Endothelial cell (in vitro differentiated cells): ENCODE measurements at places on chromosomes 11 and 22.

DNA sequence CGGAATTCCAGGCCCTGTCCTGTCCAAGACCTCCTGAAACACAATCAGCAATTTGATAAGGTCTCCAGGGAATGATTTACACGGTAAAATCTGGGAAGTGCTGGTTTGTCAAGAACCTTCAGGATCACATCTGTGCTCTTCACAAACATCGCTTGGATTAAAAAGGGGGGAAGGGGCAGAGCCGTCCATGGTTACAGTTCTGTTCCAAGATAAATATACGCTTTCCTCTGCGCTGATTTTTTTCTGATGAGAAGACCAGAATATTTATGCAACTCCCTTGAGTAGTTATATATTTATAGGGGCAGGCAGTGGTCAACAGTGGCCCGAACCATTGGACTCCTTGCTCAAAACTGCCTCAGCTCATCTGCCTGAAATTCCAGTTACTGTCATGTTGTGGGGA is 9.2 kb upstream of the APOL5 start:
- H3K27me3 ChIP-seq = no peaks in the 10 kb centered on the region
- no peaks in the 10 kb centered on the region for H3K36me3 ChIP-seq
- no peak for DNase-seq
- H3K27ac ChIP-seq = no peak overlapping the region

GRCh38 chr22:20591660-20592310 is 84.4 kb downstream of the MED15 start:
- no peaks in the 10 kb centered on the region for H3K4me1 ChIP-seq
- no peak overlapping the region for H3K4me3 ChIP-seq
- no peaks in the 10 kb centered on the region for H3K36me3 ChIP-seq
- H3K27me3 ChIP-seq = peaks cover 4% of the 10 kb centered on the region

DNA sequence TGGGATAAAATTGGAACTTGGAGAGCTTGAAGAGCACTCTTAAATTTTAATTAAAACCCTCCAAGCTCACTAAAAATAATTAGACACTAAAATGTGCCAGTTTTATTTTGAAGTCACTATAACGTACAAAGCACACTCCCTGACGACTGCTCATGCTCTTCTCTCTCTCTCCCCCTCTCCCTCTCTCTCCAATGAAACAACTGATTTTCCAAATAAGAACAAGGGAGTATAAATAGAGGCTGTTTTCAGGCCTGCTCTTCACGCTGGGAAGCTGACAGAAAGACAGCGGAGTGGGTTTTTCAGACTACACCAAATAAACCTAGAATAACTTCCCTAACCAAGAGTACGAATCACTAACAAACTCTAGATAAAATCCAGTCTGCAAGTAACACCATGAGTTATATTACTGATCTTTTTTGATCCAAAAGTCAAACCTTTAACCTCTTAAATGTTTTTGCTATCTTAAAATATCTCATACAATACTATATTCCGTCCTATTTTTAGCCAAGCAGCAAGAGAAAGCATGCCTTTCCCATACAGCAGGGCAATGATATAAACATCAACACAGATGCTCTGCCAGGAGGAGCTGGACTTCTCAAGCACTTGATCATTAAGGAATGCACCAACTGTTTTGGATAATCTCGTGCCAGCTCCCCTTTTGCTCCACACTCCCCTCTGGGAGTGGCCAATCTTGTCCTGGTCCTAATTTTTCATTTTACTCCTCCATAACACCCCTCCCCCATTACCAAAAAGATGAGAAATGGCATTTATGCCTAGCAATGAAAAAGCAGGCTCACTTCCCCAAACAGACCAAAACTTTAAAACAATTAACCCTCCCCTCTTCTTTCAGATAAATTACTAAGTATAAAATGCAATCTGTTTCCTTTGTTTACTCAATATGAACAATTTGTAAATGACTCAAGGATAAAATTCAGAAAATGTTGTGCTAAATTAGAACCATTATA is 116.9 kb downstream of the SOX6 start:
- H3K36me3 ChIP-seq = no peaks in the 10 kb centered on the region
- DNase-seq = no peak
- H3K27ac ChIP-seq = no peak overlapping the region
- no peak overlapping the region for H3K4me3 ChIP-seq
- H3K27me3 ChIP-seq = no peaks in the 10 kb centered on the region

- peaks cover 28% of the 10 kb centered on the region for H3K4me1 ChIP-seq
- DNase-seq = peak; percentile 80
- H3K4me3 ChIP-seq = no peak overlapping the region
- H3K36me3 ChIP-seq = peaks cover 4% of the 10 kb centered on the region
- peaks cover 42% of the 10 kb centered on the region for H3K27me3 ChIP-seq
Observed at GRCh38 chr11:124865902-124866851, 945 bp downstream of the ROBO3 start.

GRCh38 chr11:78657968-78658839 is 83.5 kb upstream of the NARS2 start:
- no peak for DNase-seq
- no peaks in the 10 kb centered on the region for H3K36me3 ChIP-seq
- H3K4me3 ChIP-seq = no peak overlapping the region
- H3K4me1 ChIP-seq = peaks cover 3% of the 10 kb centered on the region
- H3K27ac ChIP-seq = no peak overlapping the region

DNA sequence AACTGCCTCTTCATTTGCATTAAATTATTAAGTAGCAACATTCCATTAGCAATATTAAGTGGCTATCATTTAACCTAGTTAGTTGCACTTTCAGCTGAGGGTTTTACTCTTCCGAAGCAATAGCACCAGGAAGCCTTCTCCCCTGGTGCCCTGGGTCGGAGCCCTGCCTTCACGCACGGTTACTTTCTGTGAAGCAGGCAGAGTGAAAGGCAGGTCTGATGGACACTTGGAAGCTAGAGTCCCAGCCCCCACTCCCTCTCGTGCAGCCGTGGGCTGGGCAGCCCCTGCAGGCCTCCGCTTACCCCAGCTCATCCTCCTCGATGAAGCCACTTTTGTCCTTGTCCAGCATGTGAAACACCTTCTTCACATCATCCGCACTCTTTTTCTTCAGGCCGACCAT is 2.0 kb downstream of the PVALB start:
- H3K36me3 ChIP-seq = no peaks in the 10 kb centered on the region
- H3K4me1 ChIP-seq = peaks cover 17% of the 10 kb centered on the region
- H3K27ac ChIP-seq = no peak overlapping the region
- H3K27me3 ChIP-seq = peaks cover 32% of the 10 kb centered on the region
- no peak for DNase-seq

GRCh38 chr22:24265734-24266133 is 4.9 kb upstream of the SPECC1L start:
- H3K36me3 ChIP-seq = no peaks in the 10 kb centered on the region
- H3K4me1 ChIP-seq = peaks cover 7% of the 10 kb centered on the region
- H3K27me3 ChIP-seq = no peaks in the 10 kb centered on the region
- H3K27ac ChIP-seq = no peak overlapping the region

DNA sequence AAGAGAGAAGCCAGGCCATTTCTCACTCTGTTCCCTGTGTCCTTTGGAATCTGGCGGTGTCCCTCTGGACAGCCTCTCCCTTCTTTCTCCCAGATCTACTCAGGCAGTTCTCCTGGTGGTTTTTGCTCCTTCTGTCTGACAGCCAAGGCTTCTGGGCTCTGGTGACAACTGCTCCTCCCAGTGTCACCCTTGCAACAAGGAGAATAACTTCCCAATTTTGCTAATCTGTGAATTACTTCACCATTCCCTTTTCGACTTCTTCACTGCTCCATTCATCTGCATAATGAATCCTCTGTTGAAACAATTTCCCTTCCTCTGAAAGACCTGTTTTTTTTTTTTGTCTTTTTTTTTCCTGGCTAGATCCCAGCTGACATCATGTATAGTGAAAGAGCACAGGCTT is 56.3 kb upstream of the PDE3B start:
- no peak for DNase-seq
- H3K27me3 ChIP-seq = peaks cover 3% of the 10 kb centered on the region
- no peak overlapping the region for H3K27ac ChIP-seq
- H3K36me3 ChIP-seq = peaks cover 8% of the 10 kb centered on the region
- H3K4me3 ChIP-seq = no peak overlapping the region
- H3K4me1 ChIP-seq = peaks cover 9% of the 10 kb centered on the region

DNA sequence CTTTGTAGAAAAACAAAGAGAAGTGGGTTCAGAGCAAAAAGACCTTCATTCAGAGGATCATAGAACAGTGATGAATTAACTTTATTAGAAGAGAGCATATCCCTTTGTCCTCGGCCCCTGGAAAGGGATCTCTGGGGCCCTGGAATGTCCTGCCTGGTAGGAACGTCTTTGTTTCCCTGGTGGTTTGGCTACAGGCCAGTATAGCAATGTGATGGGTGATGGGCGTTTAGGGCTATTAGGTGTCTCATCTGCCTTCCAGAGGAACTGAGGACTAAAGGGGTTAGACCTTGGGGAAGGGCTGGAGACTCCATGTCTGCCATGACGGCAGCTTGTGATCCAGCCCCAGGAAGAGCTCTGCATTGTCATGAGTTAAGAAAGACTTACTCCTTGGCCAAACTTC is 9.1 kb downstream of the APOL4 start:
- peaks cover 42% of the 10 kb centered on the region for H3K4me1 ChIP-seq
- H3K36me3 ChIP-seq = peaks cover 3% of the 10 kb centered on the region
- no peak overlapping the region for H3K4me3 ChIP-seq
- peaks cover 8% of the 10 kb centered on the region for H3K27me3 ChIP-seq

DNA sequence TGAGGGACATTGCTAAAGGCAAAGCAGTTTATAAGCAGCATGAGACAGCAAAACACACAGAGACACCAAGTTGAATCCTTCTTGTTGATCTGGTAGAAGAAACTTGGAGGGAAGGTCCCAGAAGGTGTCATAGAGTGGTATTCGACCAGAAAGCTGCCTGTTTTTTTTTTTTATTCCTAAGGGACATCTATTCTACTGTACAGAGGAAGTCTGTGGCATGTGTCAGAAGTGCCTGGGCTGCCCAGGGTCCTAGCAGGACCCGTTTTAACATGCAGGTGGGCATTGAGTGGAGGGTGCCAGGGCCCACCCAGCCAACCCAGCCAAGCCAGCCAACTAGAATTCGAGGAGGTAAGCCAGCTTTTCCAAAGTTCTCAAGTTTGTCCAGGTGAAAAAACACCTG is 68.0 kb upstream of the ATXN10 start:
- H3K4me1 ChIP-seq = peaks cover 19% of the 10 kb centered on the region
- H3K4me3 ChIP-seq = no peak overlapping the region
- H3K27ac ChIP-seq = no peak overlapping the region
- DNase-seq = no peak

GRCh38 chr22:41057076-41057475 is 35.3 kb upstream of the EP300 start:
- H3K4me3 ChIP-seq = no peak overlapping the region
- H3K4me1 ChIP-seq = no peaks in the 10 kb centered on the region
- H3K27me3 ChIP-seq = no peaks in the 10 kb centered on the region
- no peak for DNase-seq
- no peak overlapping the region for H3K27ac ChIP-seq

- no peak overlapping the region for H3K27ac ChIP-seq
- DNase-seq = no peak
- H3K36me3 ChIP-seq = no peaks in the 10 kb centered on the region
- no peaks in the 10 kb centered on the region for H3K27me3 ChIP-seq
- H3K4me3 ChIP-seq = no peak overlapping the region
Observed at GRCh38 chr11:72349053-72349452, 85.3 kb downstream of the CLPB start.

GRCh38 chr11:67640021-67640757 is 626 bp upstream of the TBX10 start:
- no peaks in the 10 kb centered on the region for H3K4me1 ChIP-seq
- H3K4me3 ChIP-seq = no peak overlapping the region
- peak; percentile 81 for DNase-seq
- no peaks in the 10 kb centered on the region for H3K36me3 ChIP-seq

DNA sequence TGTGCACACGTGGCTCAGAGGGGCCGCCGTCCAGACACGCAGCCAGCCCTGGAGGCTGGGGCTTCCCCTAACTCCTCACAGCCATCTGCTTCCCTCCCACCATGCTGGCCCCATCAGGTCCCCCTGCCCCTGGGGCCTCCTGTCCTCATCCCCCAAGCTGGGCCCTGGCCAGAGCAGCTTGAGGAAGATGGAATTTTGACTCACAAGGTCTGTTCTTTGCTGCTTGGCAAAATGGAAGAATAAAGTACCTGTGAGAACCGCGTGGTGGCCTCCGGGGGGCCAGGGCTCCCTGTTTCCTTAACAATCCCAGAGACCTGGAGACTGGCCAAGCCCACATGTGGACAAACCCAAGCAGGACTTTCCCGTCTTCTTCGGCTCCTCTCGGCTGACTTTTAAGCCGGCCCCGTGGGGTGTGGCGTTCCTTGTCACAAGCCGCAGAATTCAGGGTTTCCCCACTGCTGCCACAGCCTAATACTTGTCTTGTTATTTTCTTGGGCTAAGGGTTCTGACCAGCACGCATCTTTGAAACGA is 872.8 kb downstream of the BRD1 start:
- H3K36me3 ChIP-seq = peaks cover 3% of the 10 kb centered on the region
- H3K27ac ChIP-seq = no peak overlapping the region
- DNase-seq = no peak
- H3K4me3 ChIP-seq = no peak overlapping the region

GRCh38 chr22:31623592-31624304 is 38.3 kb downstream of the PISD start:
- H3K4me3 ChIP-seq = no peak overlapping the region
- no peak overlapping the region for H3K27ac ChIP-seq
- H3K36me3 ChIP-seq = peaks cover 20% of the 10 kb centered on the region
- peaks cover 23% of the 10 kb centered on the region for H3K27me3 ChIP-seq
